ENCODE measurements at places on chromosomes 3 and 15.

DNA sequence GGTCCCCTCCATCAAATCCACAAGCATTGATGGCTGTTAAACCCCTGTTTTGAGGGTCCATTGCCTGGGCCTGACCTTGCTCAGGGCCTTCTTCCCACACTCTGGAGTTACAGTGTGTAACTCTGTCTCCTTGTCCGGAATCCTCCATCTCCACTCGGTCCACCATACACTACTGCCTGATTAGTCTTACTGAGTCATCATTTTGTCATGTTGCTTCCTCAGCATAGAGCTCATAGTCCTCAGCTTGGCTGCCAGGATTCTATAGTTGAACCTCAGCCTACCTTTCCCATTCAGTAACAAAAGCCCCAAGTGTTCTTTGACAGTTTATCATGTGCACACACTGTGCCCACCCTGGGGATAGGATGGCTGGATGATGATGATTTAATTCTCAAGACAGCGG is 113.0 kb downstream of the PDE8A start:
- DNase-seq = no peak

DNA sequence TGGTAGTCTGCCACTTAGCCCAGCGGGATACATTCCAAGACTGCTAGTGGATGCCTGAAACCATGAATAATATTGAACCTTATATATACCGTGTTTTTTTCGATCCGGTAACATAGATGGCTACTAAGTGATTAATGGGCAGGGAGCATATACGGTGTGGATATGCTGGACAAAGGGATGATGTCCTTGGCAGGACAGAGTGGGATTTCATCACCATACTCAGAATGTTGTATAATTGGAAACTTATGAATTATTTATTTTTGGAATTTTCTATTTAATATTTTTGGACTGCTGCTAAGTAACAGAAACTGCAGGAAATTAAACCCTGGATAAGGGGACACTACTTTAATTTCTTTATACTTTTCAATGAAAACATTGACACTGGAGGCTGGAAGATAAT is 53.2 kb downstream of the ASTE1 start:
- DNase-seq = no peak

DNA sequence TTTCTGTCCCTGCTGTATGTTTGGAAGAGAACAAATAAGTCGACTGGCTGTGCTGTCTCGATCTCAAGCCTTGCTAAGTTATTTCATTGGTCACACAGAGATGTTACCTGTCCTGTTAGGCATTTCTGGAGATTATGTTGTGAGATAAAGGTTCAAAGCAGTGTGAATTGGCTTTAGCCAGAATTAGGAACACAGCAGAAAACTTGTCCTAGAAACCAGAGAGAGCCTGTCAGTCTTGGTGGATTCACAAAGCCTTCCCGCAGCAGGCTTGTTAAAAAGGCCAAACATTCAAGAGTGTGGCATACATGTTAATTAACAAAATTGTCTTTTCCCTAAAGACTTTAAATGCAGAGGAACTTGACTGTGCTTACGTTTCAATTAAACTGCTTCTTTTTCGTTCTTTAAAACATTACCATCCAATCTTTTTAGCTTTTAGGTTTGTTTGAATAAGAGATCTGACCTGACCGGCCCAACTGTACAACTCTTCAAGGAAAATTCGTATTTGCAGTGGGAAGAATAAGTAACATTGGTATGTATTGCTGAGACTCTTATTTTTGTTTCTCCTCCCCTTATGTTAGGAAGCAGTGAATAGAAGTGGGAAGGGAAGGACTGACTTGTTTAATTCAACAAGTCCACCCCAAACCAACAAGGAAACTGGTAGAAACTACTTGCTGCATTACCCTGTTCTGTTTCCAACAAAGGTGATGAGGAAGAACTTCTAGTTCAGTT is 25.2 kb downstream of the ABHD2 start:
- DNase-seq = no peak

GRCh38 chr3:123739754-123740153 is 144.4 kb downstream of the MYLK start:
- DNase-seq = no peak

DNA sequence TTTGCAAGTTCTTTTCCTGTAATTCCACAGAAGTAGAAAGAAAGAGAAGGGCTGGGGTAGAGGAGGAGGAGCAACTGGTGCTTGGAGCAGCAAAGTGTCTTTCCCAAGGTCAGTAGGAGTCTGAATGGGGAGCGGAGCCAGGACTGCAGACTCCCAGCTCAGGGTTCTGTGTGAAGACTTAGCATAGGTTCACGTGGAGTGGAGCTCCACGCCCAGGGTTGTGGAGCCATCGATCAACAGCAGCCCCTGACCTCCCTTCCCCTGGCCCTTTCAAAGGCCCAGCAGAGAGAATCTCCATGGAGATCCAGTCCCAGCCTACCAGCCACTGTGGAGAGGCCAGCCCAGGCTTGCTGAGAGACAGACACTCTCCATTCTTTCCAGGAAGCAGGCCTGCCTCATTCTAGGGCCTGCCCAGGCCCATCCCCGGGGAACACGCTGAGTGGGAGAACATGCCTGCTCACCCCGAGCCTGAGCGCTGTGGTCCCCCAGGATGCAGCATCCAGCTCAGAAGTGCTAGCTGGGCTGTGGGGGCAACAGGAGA is 62.1 kb downstream of the CORO2B start:
- DNase-seq = no peak

DNA sequence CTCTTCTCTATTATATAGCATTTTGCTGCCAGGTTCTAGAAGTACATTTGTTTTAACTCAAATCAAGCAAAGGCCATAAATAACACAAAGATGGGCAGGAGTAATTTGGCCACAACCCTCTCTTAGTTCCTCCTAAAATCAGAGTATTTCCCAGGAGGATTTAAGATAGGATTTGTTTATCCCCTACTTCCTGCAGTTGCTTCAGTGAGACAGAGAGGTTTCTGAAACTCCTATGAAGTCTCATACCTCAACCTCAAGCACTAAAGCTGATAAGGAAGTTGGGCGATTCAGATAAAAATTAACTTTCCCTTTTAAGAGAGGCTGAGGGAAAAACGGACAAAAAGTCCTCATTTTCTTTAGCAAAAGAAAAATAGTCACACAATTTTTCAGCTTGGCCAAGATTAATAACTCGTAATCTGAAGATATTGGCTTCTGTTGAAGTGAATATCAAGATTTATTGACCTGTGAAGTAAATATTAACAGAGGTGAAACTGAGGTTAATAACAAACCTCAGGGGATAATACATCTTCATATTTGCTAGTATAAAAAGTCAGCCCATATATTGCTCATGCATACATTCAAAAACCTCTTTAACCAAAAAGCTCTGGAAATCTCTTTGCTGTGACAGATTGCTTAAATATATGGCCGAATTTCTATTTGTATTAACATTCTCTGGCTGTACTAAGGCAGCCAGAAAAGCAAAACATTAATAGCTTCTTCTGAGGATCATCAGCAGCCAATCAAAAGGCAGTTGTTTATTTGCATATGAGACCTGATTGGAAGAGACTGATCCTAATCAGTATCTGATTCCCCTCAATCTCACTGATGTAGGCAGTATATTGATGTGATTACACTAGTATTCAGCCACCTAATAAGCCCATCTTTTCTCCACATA is 90.6 kb upstream of the GADL1 start:
- DNase-seq = no peak

- no peak for DNase-seq
These were observed 8.8 kb downstream of the SATB1 start for GRCh38 chr3:18416332-18416731.

Measured in T-helper 1 cell (primary cell).